ENCODE measurements at places on chromosomes 6 and 20.

- no peak for DNase-seq
These were observed 141.9 kb downstream of the CEBPB start for GRCh38 chr20:50332491-50332980.

DNA sequence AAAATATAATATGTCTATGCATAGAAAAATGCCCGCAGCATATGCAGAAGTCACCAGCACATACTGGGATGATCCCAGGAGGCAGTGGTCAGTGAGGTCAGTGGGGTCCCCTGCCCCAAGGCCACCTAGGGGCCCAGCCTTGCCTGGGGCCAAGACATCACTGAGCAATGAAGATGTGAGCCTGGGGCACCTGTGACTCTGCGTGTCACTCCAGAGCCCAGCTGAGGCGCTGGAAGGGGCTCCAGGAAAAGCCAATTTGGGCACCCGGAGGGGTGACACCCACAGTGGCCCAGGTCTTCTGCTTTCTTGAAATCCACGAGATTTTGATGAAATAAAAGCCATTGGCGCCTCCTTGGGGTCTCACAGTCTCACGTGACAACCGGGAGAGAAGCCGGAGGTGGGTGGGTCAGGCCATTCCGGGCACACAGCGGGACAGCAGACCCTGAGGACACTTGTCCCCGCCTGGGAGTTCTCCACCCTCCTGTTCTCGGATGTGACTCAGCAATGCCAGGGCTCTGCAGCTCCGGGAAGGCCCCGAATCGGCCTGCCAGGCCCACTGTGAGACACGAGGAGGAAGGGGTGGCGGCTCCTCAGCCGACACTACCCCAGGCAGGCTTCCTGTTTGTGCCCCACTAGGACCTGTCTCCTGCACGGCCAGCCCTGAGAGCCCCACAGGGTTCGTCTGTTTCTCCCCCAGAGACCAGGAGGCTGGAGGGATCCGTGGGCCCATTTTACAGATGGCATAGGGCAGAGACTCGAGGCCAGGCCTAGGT, 24.4 kb upstream of the SLCO4A1 start:
- DNase-seq = no peak

- DNase-seq = peak; percentile 22
These were observed 108.4 kb downstream of the HUS1B start for GRCh38 chr6:548517-548916.

DNA sequence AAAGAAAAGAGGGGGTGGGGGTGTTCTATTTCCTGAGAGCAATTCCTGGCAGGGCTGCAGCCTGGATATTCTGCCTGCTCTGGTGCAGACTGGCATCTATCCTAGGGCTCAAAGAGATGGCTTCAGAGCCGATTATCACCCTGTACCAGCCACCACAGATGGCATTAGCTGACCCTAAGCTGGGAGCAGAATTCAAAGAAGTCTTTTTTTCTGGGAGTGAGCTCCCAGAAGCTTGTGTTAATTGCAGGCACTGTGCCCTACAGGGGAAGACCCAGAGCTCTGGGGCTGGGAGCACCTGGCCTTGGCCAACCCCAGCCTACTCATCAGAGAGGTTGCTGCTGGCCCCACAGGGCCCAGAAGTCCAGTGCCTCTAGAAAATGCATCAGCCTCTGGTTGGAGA, 85.9 kb downstream of the PXDC1 start:
- no peak for DNase-seq

DNA sequence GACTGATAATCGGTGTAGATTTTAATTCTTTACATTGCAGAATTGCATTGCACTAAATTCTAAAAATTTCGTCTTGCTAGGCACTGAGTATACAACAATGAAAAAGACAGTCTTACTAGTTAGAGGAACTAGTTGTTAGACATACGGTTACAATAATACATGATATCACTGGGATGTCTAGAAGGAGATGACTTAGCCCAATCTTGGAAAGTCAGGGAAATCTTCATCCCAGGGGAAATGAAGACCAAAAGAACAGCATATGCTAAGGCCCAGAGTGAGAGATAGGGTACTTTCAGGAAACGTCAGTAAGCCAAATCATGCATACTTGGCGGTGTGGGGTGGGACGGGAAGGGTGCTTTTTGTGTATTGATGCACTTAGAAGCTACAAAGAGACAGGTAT, 901 bp downstream of the CEP57L1 start:
- DNase-seq = no peak

- DNase-seq = no peak
These were observed 11.9 kb downstream of the TULP4 start for GRCh38 chr6:158324136-158324535.

Data from activated CD4-positive, alpha-beta T cell treated with anti-CD3 and anti-CD28 coated beads for 24 hours (primary cell).